ENCODE measurements at places on chromosomes 6 and 20.

DNA sequence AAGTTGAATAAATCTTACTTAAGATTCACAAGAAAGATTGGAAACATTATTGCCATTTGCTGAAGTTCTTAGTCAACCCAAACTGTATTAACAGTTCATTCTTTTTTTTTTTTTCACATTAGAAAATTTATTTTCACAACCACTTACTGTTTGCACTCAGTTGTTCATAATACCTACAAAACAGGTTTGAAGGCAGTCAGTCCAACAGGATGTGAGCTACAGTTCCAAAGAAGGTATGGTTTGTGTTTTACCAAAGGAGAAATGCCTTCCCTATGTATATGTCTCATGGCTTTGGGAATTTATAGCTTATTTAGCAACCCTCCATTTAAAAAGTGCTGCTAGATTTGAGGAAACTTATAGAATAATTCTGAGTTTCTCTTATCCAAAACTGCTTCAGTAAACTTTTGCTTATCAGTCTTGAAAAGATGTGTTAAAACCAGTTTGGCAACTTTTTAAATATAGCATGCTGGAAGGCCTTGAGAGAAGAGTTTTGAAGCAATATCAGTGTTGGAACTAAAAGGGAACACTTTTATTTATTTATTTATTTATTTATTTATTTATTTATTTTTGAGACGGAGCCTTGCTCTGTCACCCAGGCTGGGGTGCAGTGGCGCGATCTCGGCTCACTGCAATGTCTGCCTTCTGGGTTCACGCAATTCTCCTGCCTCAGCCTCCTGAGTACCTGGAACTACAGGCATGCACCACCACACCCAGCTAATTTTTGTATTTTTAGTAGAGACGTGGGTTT is 46.8 kb upstream of the RREB1 start:
- DNase-seq: no peak

DNA sequence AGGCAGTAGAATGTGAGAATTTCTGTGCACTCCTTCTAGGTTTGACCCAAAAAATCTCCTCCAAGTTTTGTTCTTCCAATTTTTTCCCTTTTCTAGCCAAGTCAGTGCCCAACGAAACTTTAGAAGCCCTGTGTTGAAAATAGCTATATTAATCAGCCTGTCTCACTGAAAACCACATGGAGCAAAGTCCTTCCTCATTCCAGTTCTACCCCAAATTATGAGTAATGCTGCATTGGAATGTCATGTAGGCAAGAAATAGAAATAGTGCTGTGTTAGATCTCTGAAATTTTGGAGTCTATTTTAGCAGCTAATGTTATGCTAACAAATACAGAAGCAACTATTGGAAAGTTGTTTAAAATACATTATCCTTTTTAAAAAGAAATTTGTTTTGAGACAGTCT is 725.5 kb downstream of the TBC1D32 start:
- DNase-seq: no peak

- no peak for DNase-seq
Observed at GRCh38 chr6:124881898-124882578, 80.2 kb upstream of the RNF217 start.

DNA sequence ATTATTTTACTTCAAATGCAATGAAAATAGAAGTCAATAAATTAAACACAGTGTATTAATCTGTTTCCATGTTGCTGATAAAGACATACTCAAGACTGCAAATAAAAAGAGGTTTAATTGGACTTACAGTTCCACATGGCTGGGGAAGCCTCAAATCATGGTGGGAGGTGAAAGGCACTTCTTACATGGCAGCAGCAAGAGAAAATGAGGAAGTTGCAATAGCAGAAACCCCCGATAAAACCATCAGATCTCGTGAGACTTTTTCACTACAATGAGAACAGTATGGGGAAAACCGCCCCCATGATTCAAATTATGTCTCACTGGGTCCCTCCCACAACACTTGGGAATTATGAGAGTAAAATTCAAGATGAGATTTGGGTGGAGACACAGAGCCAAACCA is 82.2 kb downstream of the GPR63 start:
- no peak for DNase-seq

DNA sequence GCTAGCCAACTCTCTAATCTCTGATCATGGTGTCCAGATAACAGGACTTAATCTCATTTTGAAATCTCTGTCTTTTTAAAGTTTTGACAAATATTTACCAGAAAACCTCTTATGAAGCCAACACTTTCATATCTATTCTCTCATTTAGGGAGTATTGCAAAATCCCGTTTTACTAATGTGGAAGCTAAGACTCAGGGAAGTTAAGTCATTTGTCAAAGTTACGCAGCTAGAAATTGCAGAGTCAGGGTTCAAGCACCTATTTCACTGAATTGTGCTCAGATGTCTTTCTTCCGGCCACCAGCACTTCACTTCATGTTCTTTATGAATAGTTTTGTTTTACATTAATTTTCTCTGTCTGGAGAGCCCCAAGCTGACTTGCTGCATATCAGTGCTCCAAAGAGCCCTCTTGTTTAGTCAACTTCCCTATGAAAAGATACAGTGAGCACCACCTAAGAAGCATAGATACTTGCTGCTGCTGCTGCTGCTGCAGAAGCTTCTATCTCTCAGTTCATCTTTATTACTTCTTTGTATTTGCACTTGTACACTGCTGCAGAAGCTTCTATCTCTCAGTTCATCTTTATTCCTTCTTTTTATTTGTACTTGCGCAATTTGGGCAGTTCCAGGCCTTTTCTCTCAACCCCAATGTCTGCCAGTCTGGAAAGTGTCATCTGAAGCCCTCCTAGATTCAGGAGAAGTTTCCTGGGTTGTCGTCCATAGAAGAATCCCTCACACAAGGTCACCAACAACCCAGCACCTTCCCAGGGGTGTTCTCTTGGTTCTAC is 329.7 kb downstream of the MAFB start:
- no peak for DNase-seq

DNA sequence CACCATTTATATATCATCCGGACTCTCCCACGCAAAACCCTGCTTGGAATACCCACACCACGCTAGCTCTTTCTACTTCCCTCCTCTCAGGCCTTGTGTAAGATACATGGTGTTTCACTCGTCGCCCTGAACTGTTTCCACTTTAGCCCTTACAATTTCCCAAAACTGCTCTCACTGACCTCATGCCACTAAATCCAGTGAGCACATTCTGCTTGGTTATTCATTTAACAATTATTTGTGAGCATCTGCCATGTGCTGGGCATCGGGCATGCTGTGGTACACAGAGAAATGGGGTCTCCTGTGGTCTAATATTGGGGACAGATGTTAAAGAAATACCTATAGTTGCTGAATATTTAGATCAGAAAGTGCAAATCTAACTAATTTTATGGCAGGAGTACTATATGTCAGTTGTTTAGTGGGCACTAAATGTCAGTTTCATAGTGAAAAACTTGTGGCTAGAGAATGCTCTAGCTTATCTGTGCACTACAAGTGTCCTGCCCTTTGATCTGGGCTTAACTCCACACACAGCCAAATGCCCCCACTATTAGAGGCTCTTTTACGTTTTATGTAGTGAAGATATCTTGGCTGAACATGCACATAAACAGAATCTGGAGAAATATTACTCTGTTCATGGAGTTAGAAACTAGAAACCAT is 41.0 kb downstream of the PLEKHG1 start:
- DNase-seq: no peak
